ENCODE measurements at places on chromosomes 6 and 20.

DNA sequence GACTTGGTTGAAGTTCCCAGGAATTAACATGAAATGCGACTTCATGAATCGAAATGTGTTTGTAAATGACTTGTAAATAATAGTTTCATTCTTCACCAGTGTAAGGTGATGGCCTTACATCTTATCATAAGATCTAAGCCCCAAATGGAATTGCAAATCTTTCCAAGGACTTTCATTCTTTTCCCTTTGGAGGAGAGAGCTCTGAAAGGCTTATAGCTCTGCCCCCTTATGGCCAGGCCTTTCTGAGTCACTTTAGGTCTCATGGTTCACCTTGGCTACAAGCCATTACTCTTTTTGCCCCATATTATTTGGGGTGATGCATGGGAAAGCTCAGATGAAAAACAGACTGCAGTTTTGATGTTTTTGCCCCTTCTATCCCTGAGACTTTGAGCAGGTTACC is 209.1 kb upstream of the BMP2 start:
- no peak for DNase-seq

DNA sequence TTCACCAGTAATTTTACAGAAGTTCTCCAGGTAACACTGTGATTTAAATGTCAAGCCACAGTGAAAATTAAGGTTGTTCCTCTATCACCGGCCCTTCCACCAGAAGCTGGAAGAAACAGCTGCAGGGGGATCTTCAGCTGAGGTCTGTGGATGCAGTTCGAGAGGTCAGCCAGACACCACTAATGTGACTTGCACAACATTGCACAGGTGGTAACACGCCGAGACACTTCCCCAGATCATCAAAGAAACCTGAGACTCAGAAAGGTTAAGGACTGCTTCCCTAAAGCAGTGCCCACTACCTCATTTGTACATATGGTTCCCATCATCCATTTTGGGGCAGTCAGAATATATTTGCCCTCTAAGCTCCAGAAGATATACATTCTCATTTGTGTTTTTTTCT is 8.1 kb upstream of the SERPINB9 start:
- DNase-seq = no peak

DNA sequence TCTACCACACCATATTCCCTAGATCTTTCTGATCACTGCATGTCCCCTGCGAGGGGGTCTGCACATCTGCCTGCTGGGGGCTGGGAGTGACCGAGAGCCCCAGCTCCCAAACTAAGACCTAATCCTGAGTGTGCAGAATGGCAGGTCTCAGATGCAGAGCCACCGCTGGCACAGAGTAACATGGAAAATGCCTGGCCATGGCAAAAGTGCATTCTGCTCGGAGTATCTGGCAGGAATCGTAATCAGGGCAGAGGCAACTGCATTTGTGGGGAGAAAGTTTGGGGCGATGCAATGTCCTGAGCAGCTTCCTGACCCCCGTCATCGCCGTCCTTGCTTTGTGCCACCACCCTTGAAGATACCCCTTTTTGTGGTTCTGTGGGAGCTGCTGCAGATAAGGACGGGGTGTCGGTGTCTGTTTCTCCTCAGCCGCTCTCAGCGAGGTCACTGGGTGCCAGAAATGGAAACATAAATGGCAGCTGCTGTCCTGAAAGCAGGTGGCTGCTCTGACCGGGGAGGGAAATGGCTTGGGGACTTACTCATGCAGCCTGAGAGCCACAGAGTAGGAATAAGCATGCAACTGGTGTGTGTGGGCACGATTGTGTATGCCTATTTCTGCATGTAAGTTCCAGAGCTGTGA is 157.9 kb downstream of the LY86 start:
- no peak for DNase-seq

- no peak for DNase-seq
These were observed 11.3 kb downstream of the NPEPL1 start for GRCh38 chr20:58703765-58704371.

DNA sequence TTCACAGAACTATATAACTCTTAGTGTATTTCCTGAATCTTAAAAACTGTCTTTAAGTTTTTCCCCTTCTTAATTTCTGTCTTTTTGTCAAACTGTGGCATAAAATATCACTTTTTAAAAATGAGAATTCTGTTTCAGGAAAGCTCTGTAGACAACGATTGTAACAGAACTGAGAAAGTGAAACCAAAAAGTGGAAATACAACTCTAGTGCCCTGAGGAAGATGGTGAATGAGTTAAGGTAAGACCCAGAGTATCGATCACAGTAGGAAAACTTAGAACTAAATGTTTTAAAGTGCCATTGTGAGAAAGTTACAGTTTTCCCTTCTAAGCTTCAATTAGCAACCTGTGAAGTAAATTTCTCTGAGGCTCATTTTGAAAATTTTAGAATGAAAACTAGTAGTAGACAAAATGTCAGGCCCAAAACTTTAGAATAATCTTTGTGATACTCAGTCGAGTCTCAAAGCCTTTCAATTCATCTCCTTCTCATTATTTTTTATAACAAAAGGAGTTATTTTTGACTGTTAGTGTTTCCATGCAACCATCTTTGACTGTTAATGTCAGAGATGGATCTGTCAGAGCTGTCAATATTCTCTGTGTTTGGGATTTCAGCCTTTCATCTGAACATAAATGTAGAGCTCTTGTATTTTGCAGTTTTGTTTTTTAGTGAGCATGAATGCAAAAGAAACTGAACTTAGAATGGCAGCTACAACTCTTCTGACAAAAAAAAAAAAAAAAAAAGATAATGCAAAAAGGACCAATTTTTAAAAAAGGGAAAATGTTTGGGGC is 19.0 kb upstream of the TRDN start:
- no peak for DNase-seq

DNA sequence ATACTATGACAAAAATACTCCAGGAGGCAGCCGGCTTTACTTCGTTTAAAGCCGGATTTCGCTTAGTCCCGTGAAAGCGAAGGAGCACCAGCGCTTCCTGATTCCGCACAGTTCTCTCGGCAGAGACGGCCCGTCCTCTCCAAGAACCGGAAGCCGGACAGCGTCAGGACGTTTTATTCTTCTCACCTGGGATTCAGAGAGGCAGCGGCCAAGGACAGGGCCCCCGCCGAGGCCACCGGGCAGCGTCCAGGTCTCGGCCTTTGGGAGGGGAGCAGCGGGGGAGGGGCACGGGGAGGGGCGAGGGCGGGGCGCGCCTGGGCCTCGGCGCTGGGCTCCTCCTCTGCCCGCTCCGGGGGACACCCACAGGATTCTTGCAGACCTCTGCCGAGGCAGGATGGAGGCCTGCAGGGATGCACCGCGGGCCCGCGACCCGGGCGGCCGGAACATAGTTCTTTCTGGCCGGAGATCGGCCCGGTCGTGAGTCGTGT is 2.8 kb upstream of the DIDO1 start:
- DNase-seq = no peak

- no peak for DNase-seq
These were observed 670.5 kb upstream of the IMPG1 start for GRCh38 chr6:76742919-76743318.

GRCh38 chr6:112939563-112939962 is 592.4 kb downstream of the RFPL4B start:
- peak; percentile 83 for DNase-seq

- DNase-seq = no peak
These were observed 154.5 kb downstream of the HACE1 start for GRCh38 chr6:104705095-104705707.

GRCh38 chr6:41780551-41781365 is at the start of gene PRICKLE4:
TSS of gene PRICKLE4 (plus strand) at chr6:41780782. CDS start at chr6:41783474, 2,692 bp downstream.
- DNase-seq = no peak

- no peak for DNase-seq
These were observed 46.7 kb upstream of the SUPT3H start for GRCh38 chr6:45424451-45424861.

GRCh38 chr6:52788478-52788877 is 15.1 kb downstream of the GSTA1 start:
- DNase-seq = no peak

DNA sequence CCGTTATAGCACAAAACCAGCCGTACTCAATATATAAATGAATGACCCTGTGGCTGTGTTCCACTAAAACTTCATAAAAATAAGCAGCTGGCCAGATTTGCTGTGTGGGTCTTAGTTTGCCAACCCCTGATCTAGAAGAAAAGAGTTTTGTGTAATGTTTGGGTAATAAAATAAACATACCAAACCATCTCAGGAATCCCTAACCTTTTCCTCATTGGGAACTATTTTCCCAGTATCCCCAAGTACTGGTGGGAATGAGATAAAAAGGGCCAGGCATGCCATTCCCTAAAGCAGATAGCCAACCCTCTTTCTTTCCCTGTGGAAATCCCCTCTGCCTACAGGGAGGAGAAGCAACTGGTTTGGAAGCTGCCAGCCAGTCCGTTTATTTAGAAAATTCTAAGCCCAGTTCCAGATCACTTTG is 169.1 kb upstream of the AKAP12 start:
- no peak for DNase-seq

- DNase-seq = no peak
These were observed 14.9 kb downstream of the SYCP2L start for GRCh38 chr6:10901770-10902169.

Measured in DMS79 (cell line).